Mucosa of gallbladder (tissue), 1 donor: ENCODE measurements at places on chromosomes 13 and 19. TPM values are rescaled to one million over a fixed set of nuclear protein-coding genes. Genes with fewer than 3 reads are reported as not detected.
A peak's percentile ranks its signal among the peaks of the same experiment; 100 is the strongest.

DNA sequence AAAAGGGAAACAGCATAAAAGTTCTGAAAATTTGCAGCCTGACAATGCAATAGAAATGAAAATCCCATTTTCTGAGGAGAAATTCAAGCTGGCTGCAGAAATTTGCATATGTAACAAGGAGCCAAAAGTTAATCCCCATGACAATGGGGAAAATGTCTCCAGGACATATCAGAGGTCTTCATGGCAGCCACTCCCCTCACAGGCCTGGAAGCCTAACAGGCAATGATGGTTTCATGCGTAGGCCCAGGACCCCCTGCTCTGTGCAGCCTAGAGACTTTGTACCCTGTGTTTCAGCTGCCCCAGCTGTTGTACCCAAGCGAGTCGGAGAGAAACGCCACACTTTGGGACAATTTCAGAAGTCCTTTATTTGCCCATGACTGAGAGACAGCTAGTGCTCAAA lies 701.3 kb upstream of the KLHL1 start:
- no peak for DNase-seq

GRCh38 chr13:63901630-63902029 lies 2486.0 kb upstream of the PCDH20 start:
- no peak for DNase-seq

DNA sequence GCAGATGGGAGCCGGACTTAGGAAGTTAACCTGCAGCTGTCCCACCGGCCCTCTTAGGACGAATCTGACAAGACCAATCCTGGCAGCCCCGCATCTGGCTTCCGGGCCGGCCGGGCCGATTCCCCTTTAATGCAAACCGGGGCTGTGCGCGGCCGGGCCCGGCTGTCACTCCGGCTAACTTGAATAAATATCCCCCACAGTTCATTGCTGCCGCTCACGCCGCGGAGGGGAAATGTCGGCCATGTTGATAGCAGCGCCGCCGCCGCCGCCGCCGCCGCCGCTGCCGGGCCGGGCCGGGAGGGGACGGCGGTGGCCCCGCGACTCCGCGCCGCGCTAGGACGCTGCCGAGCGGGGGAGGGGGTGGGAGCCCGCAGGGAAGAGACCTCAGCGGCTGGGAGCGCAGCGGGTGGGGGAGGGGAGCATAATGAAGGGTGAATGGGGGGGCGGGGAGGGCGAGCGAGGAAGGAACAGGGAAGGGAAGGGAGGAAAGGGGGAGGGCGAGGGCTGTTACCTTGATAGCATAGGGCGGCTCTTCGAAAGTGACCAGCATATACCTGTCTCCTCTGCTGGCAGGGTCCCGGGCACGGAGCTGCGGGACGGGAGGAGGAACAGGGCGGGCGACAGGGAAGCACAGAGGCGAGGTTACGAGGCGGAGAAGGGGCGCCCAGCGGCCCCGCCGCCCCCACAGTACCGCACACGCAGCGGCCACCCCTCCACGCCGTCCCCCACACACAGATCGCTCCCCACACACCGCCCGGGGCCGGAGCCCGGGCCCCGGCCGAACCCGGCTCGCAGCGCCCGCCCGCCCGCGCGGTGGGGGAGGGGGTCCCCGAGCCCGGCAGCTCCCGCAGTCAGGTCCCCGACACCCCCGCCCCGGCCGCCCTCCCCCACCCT lies 1.1 kb downstream of the INTS6 start:
- DNase-seq: peak; percentile 67

DNA sequence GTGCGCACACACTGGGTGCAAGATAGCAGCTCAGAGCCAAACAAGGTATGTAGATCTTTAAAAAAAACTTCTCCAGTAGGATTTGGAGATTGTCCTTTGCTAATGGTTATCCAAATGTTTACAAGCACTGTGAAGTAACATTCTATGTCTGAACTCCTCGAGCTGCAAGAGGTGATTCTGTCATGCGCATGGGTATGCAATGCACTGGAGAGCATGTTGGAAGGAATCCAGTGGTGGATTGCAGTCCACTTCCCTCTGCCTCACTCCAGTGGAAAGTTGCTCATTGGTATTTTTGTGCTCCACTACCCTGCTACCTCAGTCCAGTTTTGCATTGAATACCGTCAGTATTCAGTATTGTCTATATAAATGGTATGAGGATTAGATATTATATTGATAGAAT lies 132.1 kb downstream of the ATP8A2 start:
- DNase-seq: no peak

- no peak for DNase-seq
Measured at GRCh38 chr13:101979825-101980224, 422.0 kb downstream of the FGF14 start.

DNA sequence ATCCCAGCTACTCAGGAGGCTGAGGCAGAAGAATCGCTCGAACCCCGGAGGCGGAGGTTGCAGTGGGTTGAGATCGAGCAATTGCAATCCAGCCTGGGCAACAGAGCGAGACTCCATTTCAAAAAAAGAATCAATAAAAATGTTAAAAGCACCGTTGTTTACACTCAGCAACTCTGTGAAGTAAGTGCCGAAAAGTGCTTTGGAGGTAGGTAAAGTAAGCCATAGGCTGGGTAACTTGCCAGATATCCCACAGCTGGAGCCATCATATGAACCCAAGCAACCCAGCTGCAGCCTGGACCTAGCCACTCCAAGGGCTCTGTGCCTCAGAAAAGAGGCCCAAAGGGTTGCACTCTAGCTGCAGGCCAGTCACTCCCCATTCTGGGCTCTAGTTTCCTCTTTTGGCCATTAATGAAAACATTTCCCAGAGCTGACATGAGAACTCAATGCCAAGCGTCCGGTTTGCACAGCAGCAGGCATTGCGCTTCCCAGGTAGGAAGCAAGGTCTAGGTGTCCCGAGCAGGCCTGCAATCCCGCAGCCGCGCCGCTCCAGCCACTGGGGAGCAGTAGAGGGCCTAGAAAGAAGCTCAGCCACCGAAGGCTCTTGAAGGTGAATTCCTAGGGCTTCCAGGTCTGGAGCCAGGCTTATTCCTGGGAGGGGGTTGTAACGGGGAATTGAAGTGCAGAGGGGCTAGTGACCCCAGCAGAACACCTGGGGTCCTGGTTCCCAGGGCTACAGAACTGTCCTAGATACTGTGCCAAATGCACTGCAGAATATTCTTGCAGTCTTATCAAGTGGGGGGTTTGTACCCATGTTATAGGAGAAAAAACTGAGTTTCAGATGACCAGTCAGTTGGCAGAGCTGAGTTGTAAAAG lies 4.1 kb upstream of the CD79A start:
- DNase-seq: peak; percentile 76

DNA sequence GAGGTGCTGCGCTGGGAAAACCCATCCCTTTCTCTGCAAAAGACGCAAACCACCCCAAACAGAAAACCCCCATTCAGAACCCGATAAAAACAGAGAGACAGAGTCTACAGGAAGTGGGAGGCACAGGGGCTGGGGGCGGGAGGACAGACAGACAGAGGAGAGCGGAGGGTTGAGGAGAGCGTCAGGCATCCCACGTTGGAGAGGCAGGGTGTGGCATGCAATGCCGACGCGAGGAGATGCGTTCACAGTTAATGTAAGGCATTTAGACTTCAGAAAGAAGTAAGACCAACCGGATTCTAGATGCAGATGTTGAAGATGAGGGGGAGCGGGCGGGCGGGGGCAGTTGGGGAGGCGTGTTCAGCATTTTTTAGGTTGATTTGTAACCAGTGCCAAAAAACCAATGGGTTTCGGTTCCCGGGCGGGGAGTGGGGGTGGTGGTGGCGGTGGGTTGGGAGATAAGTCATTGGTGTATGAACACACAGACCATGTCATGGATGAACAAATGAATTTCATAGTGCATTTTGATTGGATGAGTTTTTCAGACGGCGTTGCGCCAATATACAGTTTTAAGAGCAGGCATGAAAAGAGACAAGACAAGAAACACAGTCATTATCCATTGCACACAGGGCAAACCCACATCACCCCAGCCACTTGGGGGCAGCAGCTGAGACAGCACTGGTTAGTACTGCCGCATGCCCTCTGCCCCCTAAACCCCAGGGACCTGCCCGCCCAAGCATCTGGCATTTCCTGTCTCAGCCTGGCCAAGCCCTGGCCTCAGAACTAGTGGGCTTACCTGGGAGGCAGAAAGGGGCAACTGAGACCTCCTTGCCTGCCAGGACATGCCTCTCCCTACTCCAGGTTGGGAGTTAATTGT lies 91.3 kb downstream of the IER2 start:
- DNase-seq: no peak

GRCh38 chr19:23436944-23437343 lies 41.7 kb upstream of the ZNF91 start:
- DNase-seq: no peak

C19orf67 gene
- not detected for total RNA-seq

KLK14 gene
- total RNA-seq: 0.63 TPM

SAMD4B gene
- 106 TPM for total RNA-seq

CYP2F1 gene
- not detected for total RNA-seq
